Aorta (tissue), 5 donors: ENCODE measurements at places on chromosomes 6 and 20. TPM values are rescaled to one million over a fixed set of nuclear protein-coding genes. Genes with fewer than 3 reads are reported as not detected.

The STMND1 gene
- total RNA-seq: not detected

The ARFGEF3 gene
- total RNA-seq: 1.6 TPM

The WFDC5 gene
- not detected for total RNA-seq

The BPIFB1 gene
- total RNA-seq: not detected

The NR2E1 gene
- total RNA-seq: not detected
